Progenitor cell of endocrine pancreas (in vitro differentiated cells): ENCODE measurements at places on chromosomes 1 and 21. TPM values are rescaled to one million over a fixed set of nuclear protein-coding genes. Genes with fewer than 3 reads are reported as not detected.
A peak's percentile ranks its signal among the peaks of the same experiment; 100 is the strongest.

- DNase-seq = peak; percentile 24
- H3K4me1 ChIP-seq = peaks cover 42% of the 10 kb centered on the region
- H3K27me3 ChIP-seq = no peaks in the 10 kb centered on the region
Observed at GRCh38 chr1:84298328-84298683, 3.2 kb upstream of the SAMD13 start.

GRCh38 chr1:114026797-114027196 lies 47.5 kb downstream of the OLFML3 start:
- no peak overlapping the region for H3K4me3 ChIP-seq
- H3K27ac ChIP-seq = no peak overlapping the region
- H3K36me3 ChIP-seq = no peaks in the 10 kb centered on the region
- DNase-seq = no peak

DNA sequence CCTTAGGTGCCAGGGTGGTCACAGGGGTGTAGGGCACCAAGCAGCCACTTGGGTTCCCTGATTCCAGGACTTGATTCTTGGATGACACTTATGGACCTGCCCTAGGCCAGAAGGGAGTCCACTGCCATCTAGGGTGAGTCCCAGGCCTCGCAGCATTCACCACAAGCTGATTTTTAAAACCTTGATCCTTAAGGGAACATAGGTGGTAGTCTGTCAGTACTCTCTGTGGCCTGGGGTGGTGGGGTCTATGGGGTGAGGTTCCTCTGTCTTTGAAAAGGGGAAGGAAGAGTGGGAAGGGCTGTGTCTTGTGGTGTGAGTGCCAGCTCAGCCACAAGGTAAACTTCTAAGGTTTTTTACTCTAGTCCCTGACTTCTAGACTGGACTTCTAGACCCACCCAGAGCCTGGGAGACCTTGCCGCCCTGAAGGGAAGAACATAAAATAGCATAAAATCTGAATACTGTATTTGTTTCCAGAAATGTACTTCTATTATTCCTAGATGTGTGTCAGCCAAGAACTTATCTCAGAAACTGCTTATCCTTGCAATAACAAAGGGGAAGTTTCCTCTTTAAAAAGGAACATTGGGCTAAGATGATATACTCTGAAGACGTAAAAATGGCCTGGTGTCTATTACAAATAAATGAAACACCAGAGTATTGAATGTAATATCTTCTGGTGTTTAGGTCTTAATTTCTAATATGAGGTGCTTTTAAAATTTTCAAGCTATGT lies 757.3 kb downstream of the LTN1 start:
- no peak overlapping the region for H3K4me3 ChIP-seq
- no peaks in the 10 kb centered on the region for H3K36me3 ChIP-seq
- H3K4me1 ChIP-seq = peaks cover 11% of the 10 kb centered on the region
- no peaks in the 10 kb centered on the region for H3K27me3 ChIP-seq

GRCh38 chr21:42515708-42516502 lies 2.3 kb downstream of the SLC37A1 start:
- H3K27ac ChIP-seq = peak overlapping the region; percentile 66
- H3K27me3 ChIP-seq = no peaks in the 10 kb centered on the region
- peaks cover 38% of the 10 kb centered on the region for H3K4me1 ChIP-seq
- DNase-seq = no peak

- DNase-seq = no peak
- peaks cover 11% of the 10 kb centered on the region for H3K4me1 ChIP-seq
- no peaks in the 10 kb centered on the region for H3K27me3 ChIP-seq
Observed at GRCh38 chr1:46248122-46248920, 758 bp downstream of the RAD54L start.

DNA sequence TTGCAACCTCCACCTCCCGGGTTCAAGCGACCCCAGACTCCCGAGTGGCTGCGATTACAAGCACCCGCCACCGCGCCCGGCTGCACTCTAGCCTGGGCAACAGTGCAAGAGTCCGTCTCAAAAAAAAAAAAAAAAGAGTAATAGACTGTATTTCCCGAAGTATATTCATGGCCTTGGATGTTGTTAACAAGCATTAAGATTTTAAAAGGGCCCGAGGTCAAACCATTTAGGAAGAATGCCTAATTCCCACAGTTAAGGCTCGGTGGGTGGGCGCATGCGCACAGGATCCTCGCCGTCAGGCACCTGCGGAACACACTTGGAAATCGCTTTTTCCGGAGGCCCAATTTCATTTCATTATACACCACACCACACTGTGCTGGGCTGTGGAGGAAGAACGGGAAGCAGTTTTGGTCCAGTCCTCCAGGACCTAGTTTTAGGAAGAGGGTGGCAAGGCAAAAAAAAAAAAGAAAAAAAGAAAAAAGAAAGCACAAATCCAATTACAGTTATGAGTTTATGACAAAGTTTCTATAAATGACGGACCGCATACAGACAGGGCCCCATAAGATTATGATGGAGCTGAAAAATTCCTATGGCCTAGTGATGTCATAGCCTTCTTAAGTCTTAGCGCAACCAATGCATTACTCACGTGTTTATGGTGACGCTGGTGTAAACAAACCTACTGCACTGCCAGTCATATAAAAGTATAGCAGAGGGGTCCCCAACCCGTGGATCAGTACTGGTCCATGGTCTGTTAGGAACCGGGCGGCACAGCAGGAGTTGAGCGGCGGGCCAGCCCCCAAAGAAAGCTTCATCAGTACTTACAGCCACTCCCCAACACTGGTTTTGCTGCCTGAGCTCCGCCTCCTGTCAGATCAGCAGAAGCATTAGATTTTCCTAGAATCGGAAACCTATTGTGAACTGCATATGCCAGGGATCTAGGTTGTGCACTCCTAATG lies 38.2 kb downstream of the H3-3A start:
- peaks cover 2% of the 10 kb centered on the region for H3K4me1 ChIP-seq
- H3K27ac ChIP-seq = peak overlapping the region; percentile 88
- no peak for DNase-seq
- no peaks in the 10 kb centered on the region for H3K36me3 ChIP-seq
- H3K27me3 ChIP-seq = peaks cover 32% of the 10 kb centered on the region

GRCh38 chr1:161267321-161267720 lies 8.8 kb downstream of the PCP4L1 start:
- H3K27me3 ChIP-seq = peaks cover 3% of the 10 kb centered on the region
- peaks cover 7% of the 10 kb centered on the region for H3K4me1 ChIP-seq
- H3K4me3 ChIP-seq = no peak overlapping the region
- H3K27ac ChIP-seq = no peak overlapping the region
- DNase-seq = no peak

GRCh38 chr1:190179817-190180216 lies 297.8 kb downstream of the BRINP3 start:
- H3K4me3 ChIP-seq = no peak overlapping the region
- H3K27ac ChIP-seq = no peak overlapping the region
- H3K4me1 ChIP-seq = peaks cover 16% of the 10 kb centered on the region

DNA sequence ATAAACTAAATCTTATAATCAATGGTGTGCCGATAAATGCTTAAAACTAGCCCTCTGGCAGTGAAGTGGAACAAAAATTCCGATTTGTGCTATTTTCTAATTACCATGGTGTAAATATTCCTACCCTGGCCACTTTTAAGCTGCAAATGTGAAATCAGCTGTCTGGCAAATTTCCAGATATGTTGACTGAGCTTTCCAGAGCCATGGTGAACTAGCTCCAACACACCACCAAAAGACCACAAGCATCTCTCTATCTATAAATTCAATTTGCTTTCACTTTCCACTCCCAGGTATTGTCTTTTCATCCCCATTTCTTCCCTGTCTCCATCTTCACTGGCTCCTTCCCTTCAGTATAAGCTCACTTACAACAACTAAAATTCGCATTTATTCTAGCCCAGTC lies 152.3 kb upstream of the RGS18 start:
- H3K27me3 ChIP-seq = no peaks in the 10 kb centered on the region
- H3K4me3 ChIP-seq = no peak overlapping the region
- H3K27ac ChIP-seq = no peak overlapping the region
- DNase-seq = no peak
- H3K36me3 ChIP-seq = no peaks in the 10 kb centered on the region

GRCh38 chr1:23444596-23445390 lies 20.2 kb upstream of the TCEA3 start:
- no peak for DNase-seq
- no peak overlapping the region for H3K27ac ChIP-seq
- no peaks in the 10 kb centered on the region for H3K27me3 ChIP-seq
- H3K36me3 ChIP-seq = peaks cover 9% of the 10 kb centered on the region
- H3K4me1 ChIP-seq = no peaks in the 10 kb centered on the region

DNA sequence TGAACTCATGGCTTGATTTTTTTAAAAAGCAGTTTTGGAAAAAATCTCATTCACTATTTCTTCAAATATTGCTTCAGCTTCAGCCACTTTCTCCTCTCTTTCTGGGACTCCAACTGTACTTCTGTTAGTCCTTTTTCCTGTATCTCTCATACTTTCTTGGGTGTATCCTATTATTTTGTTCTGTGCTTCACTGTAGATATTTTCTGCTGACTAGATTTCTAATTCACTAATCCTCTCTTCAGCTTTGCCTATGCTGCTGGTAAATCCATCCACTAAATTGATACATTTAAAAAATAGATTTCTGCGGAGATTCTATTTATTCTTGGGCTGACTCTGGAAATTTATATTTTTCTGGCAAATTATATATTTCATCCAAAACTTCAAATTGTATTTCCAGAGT lies 4.9 kb upstream of the KCNE2 start:
- peaks cover 11% of the 10 kb centered on the region for H3K27me3 ChIP-seq
- H3K27ac ChIP-seq = no peak overlapping the region
- no peak overlapping the region for H3K4me3 ChIP-seq
- DNase-seq = no peak
- peaks cover 2% of the 10 kb centered on the region for H3K36me3 ChIP-seq

- H3K27me3 ChIP-seq = no peaks in the 10 kb centered on the region
- DNase-seq = no peak
- H3K27ac ChIP-seq = no peak overlapping the region
- H3K4me1 ChIP-seq = no peaks in the 10 kb centered on the region
- H3K36me3 ChIP-seq = no peaks in the 10 kb centered on the region
Observed at GRCh38 chr1:200426196-200426595, 16.4 kb upstream of the ZNF281 start.

DNA sequence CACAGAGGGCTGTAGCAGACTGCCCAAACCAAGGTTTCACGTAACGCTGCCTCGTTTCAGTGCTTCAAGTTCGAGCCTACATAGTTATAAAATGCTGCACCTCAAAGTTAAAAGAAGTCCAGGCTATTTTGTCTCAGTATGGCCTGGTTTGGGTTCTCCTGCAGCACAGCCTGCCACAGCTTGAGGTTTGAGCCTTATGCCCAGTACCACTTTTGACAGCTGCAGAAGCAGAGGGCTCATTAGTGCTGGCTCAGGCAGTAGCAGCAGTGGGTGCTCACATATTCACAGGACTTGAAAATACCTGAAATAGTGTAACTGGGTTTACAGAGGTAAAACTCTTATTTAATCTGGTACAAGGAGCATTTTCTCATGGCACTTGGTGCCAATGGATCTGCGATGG lies 15.3 kb downstream of the SPATA46 start:
- H3K4me3 ChIP-seq = no peak overlapping the region
- no peak for DNase-seq
- peaks cover 5% of the 10 kb centered on the region for H3K36me3 ChIP-seq
- H3K4me1 ChIP-seq = no peaks in the 10 kb centered on the region
- H3K27ac ChIP-seq = no peak overlapping the region

GRCh38 chr1:19458815-19459417 lies 26.4 kb downstream of the CAPZB start:
- no peak for DNase-seq
- H3K4me3 ChIP-seq = no peak overlapping the region
- H3K36me3 ChIP-seq = peaks cover 2% of the 10 kb centered on the region
- peaks cover 8% of the 10 kb centered on the region for H3K4me1 ChIP-seq
- no peak overlapping the region for H3K27ac ChIP-seq

DNA sequence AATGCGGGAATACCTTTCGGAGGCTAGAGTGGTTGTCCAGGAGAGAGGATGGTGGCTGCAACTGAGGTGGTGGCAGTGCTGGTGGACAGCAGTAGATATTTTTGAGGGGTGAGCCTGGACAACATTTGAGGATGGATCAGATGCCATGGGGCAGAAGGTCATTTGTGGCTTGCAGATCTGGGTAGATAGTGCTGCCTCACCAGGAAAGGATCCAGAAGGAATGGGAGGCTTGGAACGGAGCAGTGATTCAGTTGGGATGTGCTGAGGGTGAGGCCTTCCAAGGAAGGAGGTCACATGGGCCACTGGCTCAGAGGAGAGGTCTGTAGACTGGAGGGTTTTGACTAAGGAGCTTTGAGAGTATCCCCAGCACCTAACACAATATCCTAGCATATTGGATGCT lies 110.8 kb upstream of the KAZN start:
- peaks cover 20% of the 10 kb centered on the region for H3K27me3 ChIP-seq
- no peak overlapping the region for H3K27ac ChIP-seq
- no peak for DNase-seq
- no peaks in the 10 kb centered on the region for H3K4me1 ChIP-seq
- no peak overlapping the region for H3K4me3 ChIP-seq
- H3K36me3 ChIP-seq = no peaks in the 10 kb centered on the region

DNA sequence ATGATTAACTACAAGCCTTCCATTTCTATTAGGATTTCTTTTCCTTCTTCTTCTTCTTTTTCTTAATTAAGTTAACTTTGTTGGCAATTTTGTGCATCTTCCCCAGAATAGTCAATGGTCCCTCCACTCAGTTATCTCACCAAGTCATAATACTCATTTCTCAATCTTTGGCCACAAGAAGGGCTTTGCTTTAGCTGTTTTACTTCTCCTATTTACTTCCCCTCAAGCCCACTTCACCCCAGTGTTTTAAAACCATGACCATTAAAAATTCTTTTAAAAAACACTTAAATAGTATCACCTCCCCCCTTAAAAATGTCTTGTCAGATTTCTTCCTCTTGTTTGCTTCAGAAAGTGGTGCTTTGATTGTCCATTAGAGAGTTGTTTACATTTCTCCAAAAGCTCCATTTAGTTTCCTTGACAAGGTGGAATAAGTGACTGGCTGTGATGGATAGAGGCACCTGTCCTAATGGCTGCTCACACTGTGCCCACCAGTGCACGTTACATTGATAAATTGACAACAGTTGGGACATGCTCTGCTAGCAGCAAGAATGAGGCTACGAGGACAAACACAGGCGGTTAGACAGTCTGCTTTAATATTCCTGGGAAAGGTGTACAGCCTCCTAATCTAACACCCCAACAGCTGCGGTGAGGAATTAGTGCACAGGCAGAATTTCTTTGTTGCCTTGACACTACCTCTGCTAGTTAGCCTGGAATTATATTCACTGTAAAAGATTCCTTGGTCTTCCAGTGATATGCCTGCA lies 354.7 kb downstream of the LMO4 start:
- H3K4me1 ChIP-seq = peaks cover 41% of the 10 kb centered on the region
- DNase-seq = no peak
- H3K27me3 ChIP-seq = no peaks in the 10 kb centered on the region
- H3K27ac ChIP-seq = peak overlapping the region; percentile 9
- H3K36me3 ChIP-seq = no peaks in the 10 kb centered on the region
- H3K4me3 ChIP-seq = no peak overlapping the region

DNA sequence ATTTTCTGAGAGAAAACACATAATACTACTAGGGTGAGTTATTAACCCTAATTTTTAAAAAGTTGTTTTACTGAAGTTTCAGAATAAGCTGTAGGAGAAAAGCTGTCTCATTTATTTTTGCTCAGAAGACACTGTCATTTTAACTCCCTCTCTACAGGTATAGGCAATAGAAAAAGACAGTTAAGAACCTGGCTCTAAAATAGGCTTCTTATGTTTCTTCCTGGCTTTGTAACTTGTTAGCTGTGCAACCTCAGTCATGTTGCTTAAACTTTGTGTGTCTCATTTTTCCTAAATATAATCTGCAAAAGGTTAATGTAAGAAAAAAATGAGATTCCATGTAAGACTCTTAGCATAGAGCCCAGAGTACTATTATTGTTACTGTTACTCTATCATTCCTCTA lies 64.4 kb downstream of the TTLL7 start:
- DNase-seq = no peak
- H3K4me3 ChIP-seq = no peak overlapping the region
- H3K36me3 ChIP-seq = peaks cover 16% of the 10 kb centered on the region
- H3K27ac ChIP-seq = no peak overlapping the region
- H3K27me3 ChIP-seq = no peaks in the 10 kb centered on the region
- peaks cover 26% of the 10 kb centered on the region for H3K4me1 ChIP-seq

The FCRL3 gene
- total RNA-seq = not detected in 2 replicates

The GJA4 gene
- 42.2 and 48.0 TPM in 2 replicates for total RNA-seq

The C1orf116 gene
- 31.3 and 31.9 TPM in 2 replicates for total RNA-seq

The SPATA46 gene
- total RNA-seq = not detected in 2 replicates

The RPTN gene
- total RNA-seq = not detected in 2 replicates
